Colonic mucosa (tissue), 4 donors: ENCODE measurements at places on chromosomes 2 and 18.

GRCh38 chr2:152242787-152243472 is 67.4 kb upstream of the STAM2 start:
- DNase-seq, result no peak

GRCh38 chr18:63562284-63562683 is 20.1 kb downstream of the SERPINB12 start:
- DNase-seq, result no peak

- DNase-seq, result no peak
These were observed 153.8 kb downstream of the ASB1 start for GRCh38 chr2:238580486-238580885.

DNA sequence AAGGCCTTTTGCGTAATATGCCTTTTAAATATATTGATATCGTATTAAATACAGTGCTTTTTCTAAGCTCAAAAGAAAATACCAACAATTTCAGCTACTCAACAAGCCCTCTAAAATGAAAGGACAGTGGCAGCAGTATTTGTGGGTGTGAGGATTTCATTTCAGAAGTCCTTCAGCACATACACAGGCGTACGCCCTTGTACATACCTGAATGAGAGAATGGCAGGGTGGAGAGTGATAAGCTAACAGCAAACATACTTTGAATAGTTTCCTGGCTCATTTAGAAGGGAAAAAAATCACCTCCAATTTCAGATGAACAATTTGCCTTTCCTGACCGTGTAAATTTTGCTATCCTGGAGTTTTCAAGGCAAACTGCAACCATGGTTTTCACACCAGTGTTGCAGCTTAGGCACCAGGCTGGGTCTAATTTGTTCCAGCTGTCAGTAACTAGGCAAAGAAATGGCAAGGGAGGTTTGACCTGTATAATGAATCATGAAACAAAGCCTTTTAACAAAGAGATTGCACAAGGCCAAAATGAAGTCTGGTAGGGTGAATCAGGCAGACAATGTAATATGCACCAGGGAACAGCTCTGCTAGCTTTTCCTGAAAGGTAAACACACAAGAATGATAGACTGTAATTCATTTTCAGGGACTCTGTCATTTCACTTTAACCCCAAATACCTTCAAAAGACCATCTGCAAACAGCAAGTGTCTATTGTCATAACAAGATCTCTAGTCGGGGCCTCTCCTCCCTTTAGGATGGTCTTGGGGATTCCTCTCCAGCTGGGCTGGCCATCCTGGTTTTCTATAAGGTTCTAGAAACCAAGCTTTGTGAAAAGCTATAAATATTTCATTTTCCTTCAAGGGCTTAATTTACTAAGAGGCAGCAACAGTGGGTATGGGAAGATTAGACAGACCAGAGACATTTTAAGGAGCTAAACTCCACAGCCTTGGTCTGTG is 11.5 kb downstream of the ANKRD29 start:
- no peak for DNase-seq

DNA sequence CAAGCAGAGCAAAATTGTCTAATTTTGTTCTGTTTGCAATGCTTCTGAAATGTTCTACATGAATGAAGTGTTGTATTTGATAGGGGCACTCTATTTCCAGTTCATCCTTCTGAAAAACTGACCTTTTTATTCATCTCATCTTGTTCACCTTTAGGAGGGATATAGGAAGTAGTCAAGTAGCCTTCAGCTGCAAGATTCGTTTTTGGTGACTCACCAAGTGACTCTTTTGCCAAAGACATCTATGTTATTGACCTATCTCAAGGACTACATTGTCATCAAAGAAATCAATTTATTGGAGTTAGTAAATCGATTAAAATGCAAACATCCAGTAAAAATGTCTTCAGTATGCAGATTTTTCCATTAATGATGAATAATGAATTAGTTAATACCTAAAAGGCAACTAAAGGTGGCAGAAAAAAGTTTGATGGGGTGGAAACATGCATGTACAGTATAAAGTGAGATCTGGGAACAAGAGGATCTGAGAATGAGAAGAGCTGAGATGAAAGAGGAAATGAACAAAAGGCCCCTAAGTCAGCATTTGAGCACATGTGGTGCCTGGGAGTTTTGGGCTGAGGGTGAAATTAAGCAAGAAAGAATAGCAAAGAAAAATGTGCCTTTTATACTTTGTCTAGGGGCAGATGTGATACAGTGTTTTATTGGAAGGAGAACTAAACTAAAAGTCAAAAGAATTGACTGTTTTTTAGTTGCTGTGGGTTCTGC is 255.1 kb upstream of the LINC00305 start:
- no peak for DNase-seq

GRCh38 chr2:68190991-68191731 is 33.5 kb downstream of the PNO1 start:
- DNase-seq, result no peak

- no peak for DNase-seq
These were observed 88.1 kb downstream of the EIPR1 start for GRCh38 chr2:3289526-3289925.

DNA sequence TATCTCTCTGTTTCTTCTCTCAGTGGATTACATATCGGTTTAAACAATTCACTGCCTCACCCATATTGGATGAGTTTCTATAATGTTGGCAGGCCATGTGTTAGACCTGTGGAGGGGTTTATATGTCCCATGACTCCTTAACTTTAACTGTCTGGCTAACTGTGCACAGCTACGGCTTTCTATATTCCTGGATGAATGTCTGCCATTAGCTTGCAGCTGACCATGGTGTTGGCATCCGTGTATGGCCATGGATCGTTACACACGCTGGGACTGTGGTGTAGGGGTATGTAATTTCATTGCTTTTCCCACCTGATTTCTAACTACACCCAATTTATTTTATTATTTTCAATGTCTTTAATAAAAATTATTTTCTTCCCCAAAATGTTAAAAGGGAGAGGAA is 3.3 kb upstream of the TANC1 start:
- DNase-seq, result no peak
